CD8-positive, alpha-beta T cell (primary cell): ENCODE measurements at places on chromosomes 11 and 22. TPM values are rescaled to one million over a fixed set of nuclear protein-coding genes. Genes with fewer than 3 reads are reported as not detected.

C11orf97 gene
- not detected for total RNA-seq

SNRPD3 gene
- 35.0 TPM for total RNA-seq

OSBPL5 gene
- total RNA-seq: 9.4 TPM

CHRM4 gene
- 4.1 TPM for total RNA-seq

PGR gene
- total RNA-seq: not detected

PVALB gene
- not detected for total RNA-seq

SEPTIN3 gene
- total RNA-seq: 0.11 TPM

AIFM3 gene
- not detected for total RNA-seq

PGA5 gene
- not detected for total RNA-seq

AP5B1 gene
- 13.0 TPM for total RNA-seq

KLHDC7B gene
- 2.3 TPM for total RNA-seq

CRYBB2 gene
- total RNA-seq: not detected

LUZP2 gene
- total RNA-seq: not detected

KCNJ5 gene
- not detected for total RNA-seq

CHADL gene
- 2.3 TPM for total RNA-seq

YPEL4 gene
- total RNA-seq: 7.2 TPM

KRTAP5-9 gene
- not detected for total RNA-seq

SYT7 gene
- total RNA-seq: not detected

DGAT2 gene
- not detected for total RNA-seq

NDUFA6 gene
- 55.5 TPM for total RNA-seq

MYEOV gene
- total RNA-seq: not detected

OR5P2 gene
- not detected for total RNA-seq

UPB1 gene
- 3.7 TPM for total RNA-seq

GGTLC3 gene
- total RNA-seq: not detected

C22orf23 gene
- 0.43 TPM for total RNA-seq

SSH3 gene
- total RNA-seq: 5.9 TPM

BATF2 gene
- total RNA-seq: not detected

ZNHIT2 gene
- 8.9 TPM for total RNA-seq

TSPAN32 gene
- 147 TPM for total RNA-seq

OR8U1 gene
- total RNA-seq: not detected

IFITM10 gene
- 1.7 TPM for total RNA-seq

RBM4B gene
- 5.6 TPM for total RNA-seq

GPHA2 gene
- not detected for total RNA-seq

OR2AG1 gene
- not detected for total RNA-seq

KRTAP5-8 gene
- total RNA-seq: 0.28 TPM

NRXN2 gene
- 0.43 TPM for total RNA-seq

INTS4 gene
- 49.0 TPM for total RNA-seq

SCGB1D2 gene
- total RNA-seq: not detected

DAGLA gene
- total RNA-seq: 0.08 TPM

HBB gene
- total RNA-seq: 1.1 TPM

LINC01488 gene
- not detected for total RNA-seq

OR51B2 gene
- not detected for total RNA-seq

MUC5B gene
- total RNA-seq: not detected

MB gene
- total RNA-seq: not detected

IL17REL gene
- total RNA-seq: not detected

CNGA4 gene
- not detected for total RNA-seq

UBQLN3 gene
- not detected for total RNA-seq

KDM4E gene
- total RNA-seq: not detected

CATSPER1 gene
- total RNA-seq: not detected

LIN7C gene
- 26.0 TPM for total RNA-seq

DENND5A gene
- 81.7 TPM for total RNA-seq

MRGPRE gene
- total RNA-seq: not detected

CNTF gene
- 3.7 TPM for total RNA-seq

NLRP14 gene
- not detected for total RNA-seq
